ENCODE measurements at places on chromosomes 2 and 18.

GRCh38 chr2:165522719-165523118 lies 53.2 kb downstream of the CSRNP3 start:
- no peak for DNase-seq

GRCh38 chr18:75200605-75201280 lies 8.2 kb downstream of the PTGR3 start:
- no peak for DNase-seq

- DNase-seq: no peak
Measured at GRCh38 chr2:176385219-176385759, 116.0 kb downstream of the MTX2 start.

DNA sequence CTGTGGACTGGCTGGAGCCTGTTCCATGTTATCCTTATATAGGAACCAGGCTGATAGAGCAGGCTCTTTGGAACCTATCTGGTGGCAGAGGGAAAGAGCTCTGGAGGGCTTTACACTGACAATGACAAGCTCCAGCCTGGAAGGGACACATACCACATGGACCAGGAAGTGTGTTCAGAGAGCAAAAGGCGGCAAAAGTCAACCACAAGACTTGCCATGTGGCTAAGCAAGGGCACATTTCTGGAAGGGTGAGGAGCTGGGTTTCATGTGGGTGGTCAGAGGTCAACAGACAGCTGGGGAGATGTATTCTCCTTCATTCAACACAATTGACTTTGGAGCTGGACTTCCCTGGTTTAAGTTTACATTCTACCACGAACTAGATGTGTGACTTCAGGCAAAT lies 325.2 kb downstream of the DYSF start:
- no peak for DNase-seq

DNA sequence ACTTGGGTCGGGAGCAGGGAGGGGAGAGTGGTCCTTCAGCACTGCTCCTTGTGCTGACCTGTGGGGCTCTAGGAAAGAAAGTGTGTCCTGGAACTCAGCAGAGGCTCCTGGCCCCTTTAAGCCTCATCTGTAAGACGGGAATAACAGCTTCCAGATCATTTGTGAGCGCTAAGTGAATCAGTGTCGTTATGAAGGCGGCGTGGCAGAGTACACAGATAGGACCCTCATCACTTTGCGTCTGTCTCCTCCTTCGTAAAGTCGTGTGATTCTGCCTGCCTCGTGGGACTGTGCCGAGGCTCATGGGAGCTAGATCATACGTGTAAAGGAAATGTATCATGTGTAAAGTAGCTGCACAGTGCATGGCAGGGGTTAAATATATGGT lies 18.6 kb downstream of the COLEC11 start:
- DNase-seq: no peak

DNA sequence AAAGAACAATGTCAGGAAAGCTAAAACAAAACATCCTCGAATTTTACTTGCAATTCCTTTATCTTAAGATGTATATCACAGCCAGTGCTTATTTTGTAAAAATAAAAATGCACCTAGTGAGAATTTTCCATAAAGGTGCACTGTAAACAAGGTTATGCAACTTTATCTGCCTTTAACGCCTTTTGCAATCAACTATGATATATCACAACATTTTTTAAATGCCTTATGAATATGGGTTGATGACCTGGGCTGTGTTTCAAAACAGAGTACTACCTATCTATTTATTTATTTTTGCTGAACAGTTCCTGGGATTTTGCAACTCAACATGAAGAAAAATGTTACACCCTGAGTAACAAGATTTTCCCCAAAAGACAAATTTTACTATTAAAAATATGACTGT lies 869.8 kb downstream of the CPS1 start:
- no peak for DNase-seq

DNA sequence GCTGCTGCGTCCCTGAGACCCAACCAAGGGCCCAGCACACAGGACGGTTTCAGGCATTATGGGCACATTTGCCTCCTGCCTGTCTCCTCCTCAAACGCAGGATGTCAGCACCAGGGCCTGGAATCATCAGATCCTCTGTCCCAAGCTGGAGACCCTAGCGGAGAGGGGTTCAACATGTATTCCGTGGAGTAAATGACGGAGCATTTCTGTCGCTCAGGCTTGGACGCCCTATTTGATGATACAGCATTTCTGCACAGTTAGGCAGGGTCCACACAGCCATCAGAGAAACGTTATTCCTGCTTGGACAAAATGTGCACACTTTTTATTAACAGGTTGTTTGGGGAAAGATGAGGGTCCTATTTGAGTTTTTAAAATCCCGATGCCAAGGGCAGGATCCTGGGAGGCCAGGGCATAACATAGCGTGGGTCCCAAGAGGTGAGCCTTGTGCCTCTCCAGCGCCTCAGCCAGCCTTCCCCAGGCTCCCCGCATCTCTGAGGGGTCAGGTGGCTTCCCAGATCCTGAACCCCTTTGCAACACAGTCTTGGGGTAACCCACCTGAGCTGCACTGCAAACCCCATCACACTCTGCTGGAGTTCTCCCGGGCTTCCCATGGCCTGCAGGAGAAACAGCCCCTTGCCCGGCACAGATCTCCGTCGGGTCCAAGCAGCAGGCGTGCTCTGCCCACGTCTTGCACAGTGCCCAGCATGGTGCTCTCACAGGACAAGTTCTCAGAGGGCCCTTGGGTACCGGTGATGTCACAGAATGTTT lies 319.7 kb upstream of the MYT1L start:
- DNase-seq: no peak

- no peak for DNase-seq
Measured at GRCh38 chr2:174945601-174946260, 59.5 kb downstream of the CHN1 start.

GRCh38 chr2:126657148-126657635 lies 1.2 kb downstream of the GYPC start:
- DNase-seq: no peak

DNA sequence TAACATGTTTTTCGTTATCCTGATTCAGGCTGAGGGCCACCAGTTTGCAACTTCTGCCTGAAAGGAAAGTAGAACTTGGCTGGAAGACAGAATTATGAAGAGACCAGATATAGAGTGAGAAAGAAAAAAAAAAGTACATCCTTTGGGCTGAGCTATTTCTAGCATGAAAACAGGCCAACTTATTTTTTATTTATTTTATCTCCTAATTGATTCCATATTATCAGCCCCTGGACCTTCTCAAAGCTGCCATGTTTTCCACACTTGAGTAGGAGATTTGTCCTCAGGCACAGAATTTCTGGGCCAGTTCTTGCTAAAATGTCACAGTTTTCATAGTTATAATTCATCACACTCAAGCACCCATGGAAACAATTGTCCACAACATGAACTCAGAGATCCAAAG lies 586.8 kb upstream of the CNTNAP5 start:
- no peak for DNase-seq

- no peak for DNase-seq
Measured at GRCh38 chr2:135998879-135999278, 13.5 kb upstream of the DARS1 start.

DNA sequence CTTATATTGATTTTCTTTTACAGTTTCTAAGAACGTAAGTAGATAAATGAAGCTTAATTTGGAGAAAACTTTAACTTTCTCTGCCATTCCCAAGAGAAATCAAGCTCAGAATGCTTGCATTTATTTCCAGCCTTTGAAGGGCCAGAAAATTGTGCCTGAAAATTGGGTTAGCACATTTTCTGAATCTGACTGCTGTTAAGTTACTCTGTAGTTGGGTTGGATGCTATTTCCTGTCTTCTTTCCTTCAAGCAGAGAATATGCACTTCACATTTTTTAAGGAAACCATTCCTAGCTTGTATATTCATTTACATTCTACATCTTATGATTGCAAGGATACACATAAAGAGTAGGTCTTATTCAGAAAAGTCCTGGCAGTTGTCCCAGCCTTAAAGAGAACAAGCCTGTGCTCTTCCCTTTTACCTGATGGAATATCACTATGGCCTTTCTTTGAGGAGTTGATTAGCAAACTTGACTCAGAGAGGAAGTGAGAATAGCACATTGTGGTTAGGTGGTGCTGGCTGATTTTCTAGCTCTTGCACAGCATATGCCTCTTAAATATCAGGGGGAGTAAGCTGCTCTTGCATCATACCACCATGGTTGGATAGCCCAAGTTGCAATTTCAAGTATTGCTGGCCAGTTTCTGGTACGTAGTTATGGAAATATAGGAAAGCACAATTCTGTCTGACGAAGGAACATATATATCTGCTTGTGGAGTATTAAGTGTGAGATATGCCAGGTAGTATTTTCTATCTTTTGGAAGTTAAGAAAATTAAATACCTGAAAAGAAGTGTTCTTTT lies 133.7 kb downstream of the COMMD1 start:
- DNase-seq: no peak

- no peak for DNase-seq
Measured at GRCh38 chr2:234472155-234472554, 24.7 kb downstream of the ARL4C start.

DNA sequence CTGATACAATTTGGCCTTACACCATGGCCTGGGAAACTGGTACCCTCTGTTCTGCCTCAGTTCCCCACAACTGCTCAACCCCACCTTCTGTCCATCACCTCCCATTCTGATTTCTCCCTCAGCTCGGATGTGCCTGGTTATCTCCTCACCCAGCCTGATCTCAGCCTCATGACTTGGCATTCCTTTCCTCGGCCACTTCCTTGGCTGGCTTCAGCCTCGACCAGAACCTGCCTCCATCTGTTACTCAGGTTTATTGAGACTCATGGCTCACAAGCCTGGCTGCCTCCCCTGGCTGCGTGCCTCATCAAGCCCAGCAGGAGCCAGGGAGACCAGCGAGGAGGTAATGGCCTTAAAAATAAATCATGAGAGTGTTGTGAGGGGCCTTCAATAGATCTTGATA lies 356.2 kb upstream of the SPRED2 start:
- no peak for DNase-seq

DNA sequence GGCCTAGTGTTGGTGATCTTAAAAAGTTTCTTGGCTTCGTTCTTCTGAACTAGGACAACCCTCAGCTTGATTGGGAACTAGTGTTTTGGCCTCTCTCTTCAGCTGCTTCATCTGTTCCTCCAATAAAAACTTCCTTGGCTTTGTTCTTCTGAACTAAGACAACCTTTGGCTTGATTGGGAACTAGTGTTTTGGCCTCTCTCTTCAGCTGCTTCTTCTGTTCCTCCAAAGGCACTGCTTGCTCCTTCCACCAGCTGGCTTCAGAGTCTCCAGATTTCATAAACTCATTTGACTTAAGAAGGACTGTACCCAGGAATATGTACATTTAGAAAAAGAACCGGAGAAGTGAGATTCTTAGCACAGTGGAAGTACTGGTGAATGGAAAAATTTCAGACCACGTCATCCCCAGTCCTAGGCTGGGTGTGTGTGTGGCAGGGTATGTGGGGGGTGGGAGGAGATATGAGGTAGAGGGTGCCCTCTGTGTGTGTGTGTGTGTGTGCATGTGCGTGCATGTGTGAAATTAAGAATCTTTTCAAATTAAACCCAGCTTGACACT lies 20.4 kb downstream of the IL1R2 start:
- DNase-seq: no peak

DNA sequence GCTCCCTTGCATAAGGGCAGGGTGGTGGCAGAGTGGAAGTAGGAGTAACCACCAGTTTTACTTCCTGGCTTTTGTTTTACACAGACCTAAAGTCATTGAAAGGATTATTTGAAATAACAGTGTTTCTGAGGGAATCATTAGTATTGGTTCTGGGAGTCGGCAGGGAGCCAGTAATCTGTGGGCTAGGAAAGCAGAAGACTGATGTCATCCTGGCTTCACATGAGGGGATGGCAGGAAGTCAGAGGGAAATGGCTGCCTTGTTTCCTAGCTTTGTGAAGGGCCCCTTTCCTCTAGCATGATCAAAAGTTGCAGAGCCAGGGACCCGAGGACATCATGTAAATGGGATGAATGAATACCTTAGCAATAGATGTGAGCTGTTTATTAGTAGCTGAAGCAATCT lies 792.6 kb downstream of the CPS1 start:
- DNase-seq: no peak

GRCh38 chr2:220224691-220225543 lies 597.5 kb downstream of the SLC4A3 start:
- DNase-seq: no peak

- DNase-seq: no peak
Measured at GRCh38 chr2:33136056-33136455, 189.3 kb downstream of the LTBP1 start.

GRCh38 chr2:119494163-119494790 lies 30.0 kb downstream of the SCTR start:
- DNase-seq: no peak

- DNase-seq: no peak
Measured at GRCh38 chr2:148616662-148617061, 27.9 kb upstream of the EPC2 start.

GRCh38 chr2:123043458-123043857 lies 981.6 kb upstream of the CNTNAP5 start:
- DNase-seq: no peak

DNA sequence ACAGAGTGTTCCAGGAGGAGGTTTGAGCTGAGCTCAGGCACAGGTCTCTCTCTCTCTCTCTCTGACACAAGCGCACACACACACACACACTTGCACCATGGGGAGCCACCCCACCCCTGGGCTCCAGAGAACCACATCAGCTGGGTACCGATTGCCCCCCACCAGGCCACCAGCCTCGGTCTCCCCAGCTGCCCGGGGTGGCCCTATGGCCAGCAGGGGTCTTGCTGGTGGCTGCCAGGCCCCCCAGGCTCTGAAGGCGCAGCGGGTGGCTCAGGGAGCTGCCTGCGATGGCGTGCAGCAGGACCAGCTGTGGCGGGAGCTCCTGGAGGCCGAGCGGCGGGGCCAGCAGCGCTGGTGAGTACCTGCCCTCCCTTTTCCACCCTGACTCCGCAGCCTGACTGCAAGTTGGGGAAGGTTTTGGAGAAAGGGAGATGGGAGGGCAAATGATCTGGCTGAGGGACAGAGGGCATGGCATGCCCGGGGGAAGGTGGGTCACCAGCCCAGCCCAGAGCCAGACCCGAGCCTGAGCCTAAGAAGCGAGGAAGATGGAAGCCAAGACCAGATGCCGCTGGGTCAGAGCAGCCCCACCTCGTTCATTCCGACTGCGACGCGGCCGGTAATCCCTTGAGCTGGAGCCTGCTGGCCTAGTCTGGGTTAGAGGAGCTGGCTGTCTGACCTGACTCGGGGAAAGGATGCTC lies 21.9 kb upstream of the SLC66A3 start:
- no peak for DNase-seq

Measured in omental fat pad (tissue), 4 donors.